ENCODE measurements at places on chromosomes 3 and 15.

- H3K27ac ChIP-seq, result no peak overlapping the region
- peaks cover 12% of the 10 kb centered on the region for H3K4me1 ChIP-seq
- H3K27me3 ChIP-seq, result no peaks in the 10 kb centered on the region
- peaks cover 17% of the 10 kb centered on the region for H3K36me3 ChIP-seq
- no peak for DNase-seq
- H3K4me3 ChIP-seq, result no peak overlapping the region
Observed at GRCh38 chr15:29731865-29732264, 90.4 kb downstream of the TJP1 start.

- H3K27ac ChIP-seq, result no peak overlapping the region
- H3K4me1 ChIP-seq, result peaks cover 3% of the 10 kb centered on the region
- no peaks in the 10 kb centered on the region for H3K27me3 ChIP-seq
- H3K36me3 ChIP-seq, result peaks cover 26% of the 10 kb centered on the region
Observed at GRCh38 chr15:49031804-49032203, 14.4 kb downstream of the SECISBP2L start.

- no peak overlapping the region for H3K27ac ChIP-seq
- DNase-seq, result no peak
- no peak overlapping the region for H3K4me3 ChIP-seq
- H3K36me3 ChIP-seq, result no peaks in the 10 kb centered on the region
- no peaks in the 10 kb centered on the region for H3K4me1 ChIP-seq
- H3K27me3 ChIP-seq, result no peaks in the 10 kb centered on the region
Observed at GRCh38 chr3:19250959-19251610, 102.8 kb downstream of the KCNH8 start.

DNA sequence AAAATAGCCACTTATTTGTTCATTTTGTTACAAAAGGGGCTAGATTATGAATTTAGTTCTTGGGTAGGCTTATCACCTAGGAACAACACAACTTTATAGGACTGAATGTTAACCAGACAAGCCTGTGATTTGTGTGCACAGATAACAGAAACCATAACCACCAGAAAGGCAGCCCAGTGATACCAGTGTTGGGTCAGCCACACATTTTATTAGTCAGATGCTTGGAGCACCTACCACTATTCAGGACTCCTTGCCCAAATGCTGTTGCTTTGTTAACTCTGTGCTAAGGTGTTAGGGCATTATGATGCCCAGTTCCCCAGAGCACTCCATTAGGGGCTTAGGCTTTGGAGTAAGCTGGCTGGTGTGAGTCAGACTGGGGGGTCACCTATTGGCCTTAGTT lies 22.5 kb downstream of the PLCL2 start:
- no peak overlapping the region for H3K4me3 ChIP-seq
- no peak for DNase-seq
- no peak overlapping the region for H3K27ac ChIP-seq
- peaks cover 52% of the 10 kb centered on the region for H3K4me1 ChIP-seq
- no peaks in the 10 kb centered on the region for H3K36me3 ChIP-seq

- DNase-seq, result no peak
- H3K4me1 ChIP-seq, result no peaks in the 10 kb centered on the region
- no peak overlapping the region for H3K4me3 ChIP-seq
Observed at GRCh38 chr15:36130641-36131310, 448.6 kb upstream of the CDIN1 start.

DNA sequence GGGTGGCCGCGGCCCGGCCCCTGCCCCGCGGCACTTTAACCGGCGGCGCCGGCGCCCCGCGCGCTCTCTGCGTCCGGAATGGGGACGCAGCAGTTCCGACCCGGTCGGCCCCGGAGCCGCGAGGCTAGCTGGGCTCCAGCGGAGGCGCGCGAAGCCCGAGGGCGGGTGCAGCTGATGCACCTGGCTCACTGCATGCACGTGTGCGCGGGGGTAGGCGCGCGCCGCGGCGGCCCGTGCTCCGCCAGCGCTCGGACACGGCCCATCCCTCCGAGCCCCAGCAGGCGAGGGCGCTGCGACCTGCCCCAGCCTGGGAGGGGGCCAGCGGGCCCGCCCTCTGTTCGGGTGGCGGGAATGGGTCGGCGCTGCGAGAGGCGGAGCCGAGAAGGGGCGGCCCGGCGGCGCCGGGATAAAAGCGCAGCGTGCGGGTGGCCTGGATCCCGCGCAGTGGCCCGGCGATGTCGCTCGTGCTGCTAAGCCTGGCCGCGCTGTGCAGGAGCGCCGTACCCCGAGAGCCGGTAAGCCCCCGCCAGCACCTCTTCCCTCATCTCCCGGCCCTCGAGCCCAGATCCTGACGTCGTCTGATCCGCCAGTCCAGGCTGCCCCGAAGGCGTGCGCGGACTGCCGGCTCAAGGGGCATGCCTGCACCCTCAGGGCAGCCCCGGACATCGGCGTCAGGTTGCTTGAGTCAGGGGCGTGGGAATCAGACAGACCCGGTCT lies at the start of the genes CHDH and IL17RB:
TSS of gene CHDH (minus strand) at position 286 of the 717 bp plus-strand sequence. CDS start 22,411 bp downstream, outside the sequence.
TSS of gene IL17RB (plus strand) at position 435 of the 717 bp plus-strand sequence. CDS start at position 456, 21 bp downstream.
- peak within 1 kb of the TSS; percentile 82 for H3K4me3 ChIP-seq
- peaks cover 3% of the 10 kb centered on the region for H3K4me1 ChIP-seq
- no peaks in the 10 kb centered on the region for H3K27me3 ChIP-seq
- no peaks in the 10 kb centered on the region for H3K36me3 ChIP-seq
- no peak for DNase-seq

DNA sequence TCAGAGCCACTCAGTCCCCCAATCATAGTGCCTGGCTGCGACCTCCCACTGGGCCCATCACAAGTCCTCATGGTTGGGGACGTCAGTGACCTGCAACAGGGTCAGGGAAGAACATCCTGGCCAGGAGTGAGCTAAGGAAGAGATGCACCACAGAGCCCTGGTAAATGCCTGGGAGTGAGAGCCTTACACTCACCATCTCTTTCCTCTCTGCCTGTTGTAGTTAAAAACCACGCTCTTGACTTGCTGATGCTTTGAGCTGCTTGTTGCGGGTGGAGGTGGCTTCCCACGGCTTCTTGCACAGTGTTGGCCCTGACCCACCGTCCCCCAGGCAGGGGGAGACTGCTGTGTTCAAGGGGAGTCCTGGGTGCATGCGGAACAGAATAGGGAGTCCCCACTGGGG lies 91.1 kb upstream of the RGMA start:
- no peaks in the 10 kb centered on the region for H3K27me3 ChIP-seq
- no peak overlapping the region for H3K27ac ChIP-seq
- H3K36me3 ChIP-seq, result no peaks in the 10 kb centered on the region
- no peak for DNase-seq

DNA sequence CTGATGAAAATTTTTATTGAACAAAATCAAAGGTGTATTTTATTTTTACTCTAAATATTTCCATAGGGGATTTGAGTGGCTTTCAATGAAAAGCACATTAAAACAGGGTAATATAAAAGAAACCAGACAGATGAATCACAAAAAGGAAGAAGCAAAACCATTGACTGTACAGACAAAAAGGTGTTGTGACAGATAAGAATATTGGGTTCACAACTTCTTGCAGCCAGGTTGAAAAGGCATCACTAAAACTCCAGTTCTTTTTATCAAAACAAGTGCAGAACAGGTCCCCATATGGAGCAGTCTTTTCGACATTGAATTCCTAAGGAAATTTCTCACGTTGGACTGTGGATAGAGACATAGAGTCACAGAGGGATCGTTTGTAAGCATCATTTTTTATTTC lies 53.8 kb downstream of the AGTR1 start:
- DNase-seq, result no peak
- no peak overlapping the region for H3K4me3 ChIP-seq
- no peaks in the 10 kb centered on the region for H3K36me3 ChIP-seq
- H3K27ac ChIP-seq, result no peak overlapping the region
- H3K27me3 ChIP-seq, result no peaks in the 10 kb centered on the region

- H3K4me1 ChIP-seq, result peaks cover 8% of the 10 kb centered on the region
- peak within 1 kb of the TSS; percentile 82 for H3K27ac ChIP-seq
- H3K27me3 ChIP-seq, result no peaks in the 10 kb centered on the region
- no peaks in the 10 kb centered on the region for H3K36me3 ChIP-seq
- peak within 1 kb of the TSS; percentile 87 for H3K4me3 ChIP-seq
Observed at GRCh38 chr3:41961751-41962679, at the start of gene ULK4. ULK4 (minus strand) TSS chr3:41962103; CDS start chr3:41954759, 7,344 bp downstream.

- no peaks in the 10 kb centered on the region for H3K27me3 ChIP-seq
- H3K36me3 ChIP-seq, result no peaks in the 10 kb centered on the region
- no peak for DNase-seq
- no peak overlapping the region for H3K4me3 ChIP-seq
- no peak overlapping the region for H3K27ac ChIP-seq
Observed at GRCh38 chr3:98099848-98100247, 12.9 kb downstream of the OR5AC2 start.

DNA sequence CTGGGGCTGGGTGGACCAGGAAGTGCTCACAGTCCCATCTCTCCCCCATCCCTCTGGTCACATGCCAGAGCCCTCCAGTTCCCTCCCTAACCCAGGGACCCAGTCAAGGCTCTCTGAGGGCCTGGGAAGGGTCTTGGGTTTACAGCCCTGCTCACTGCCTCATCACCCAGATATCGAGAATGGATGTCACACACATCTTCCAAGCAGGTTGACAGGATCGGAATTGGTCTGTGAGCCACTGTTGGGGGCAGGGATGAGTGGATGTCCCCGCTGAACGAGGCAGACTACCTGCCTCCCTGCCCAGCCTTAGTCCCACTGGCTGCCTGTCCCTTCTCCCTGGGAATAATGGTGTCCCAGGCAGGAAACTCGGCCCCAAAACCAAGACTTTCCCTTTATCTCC lies 20.0 kb upstream of the GOLGA6C start:
- H3K4me3 ChIP-seq, result no peak overlapping the region
- H3K27ac ChIP-seq, result no peak overlapping the region
- no peaks in the 10 kb centered on the region for H3K36me3 ChIP-seq
- no peaks in the 10 kb centered on the region for H3K27me3 ChIP-seq

DNA sequence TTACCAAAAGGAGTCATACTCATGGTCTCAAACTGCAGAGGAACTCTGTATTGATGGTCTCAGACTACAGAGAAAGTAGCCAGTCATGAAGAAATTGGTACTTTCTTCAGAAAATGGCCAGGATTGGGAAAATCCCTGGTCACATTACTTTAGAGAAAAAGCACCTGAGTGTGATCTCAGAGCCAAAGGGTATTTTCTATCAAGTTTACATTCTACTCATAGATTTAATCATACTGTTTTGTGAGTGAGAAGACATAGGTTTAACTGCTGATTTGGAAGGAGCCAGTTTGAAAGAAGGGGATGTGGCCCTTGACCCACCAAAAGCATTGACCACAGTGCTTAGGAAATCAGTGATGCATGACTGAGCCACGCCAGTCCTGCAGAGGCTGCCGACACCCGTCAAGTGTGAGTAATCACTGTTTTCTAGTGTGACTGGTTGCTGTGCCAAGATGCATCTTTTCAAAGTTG lies 203.6 kb downstream of the AKAP13 start:
- no peak overlapping the region for H3K27ac ChIP-seq
- H3K4me3 ChIP-seq, result peak overlapping the region; percentile 68
- H3K27me3 ChIP-seq, result no peaks in the 10 kb centered on the region
- no peak for DNase-seq
- peaks cover 68% of the 10 kb centered on the region for H3K4me1 ChIP-seq

GRCh38 chr15:73239564-73240215 lies 129.1 kb downstream of the HCN4 start:
- H3K27me3 ChIP-seq, result no peaks in the 10 kb centered on the region
- DNase-seq, result no peak
- H3K27ac ChIP-seq, result no peak overlapping the region
- H3K4me1 ChIP-seq, result no peaks in the 10 kb centered on the region
- peaks cover 5% of the 10 kb centered on the region for H3K36me3 ChIP-seq

DNA sequence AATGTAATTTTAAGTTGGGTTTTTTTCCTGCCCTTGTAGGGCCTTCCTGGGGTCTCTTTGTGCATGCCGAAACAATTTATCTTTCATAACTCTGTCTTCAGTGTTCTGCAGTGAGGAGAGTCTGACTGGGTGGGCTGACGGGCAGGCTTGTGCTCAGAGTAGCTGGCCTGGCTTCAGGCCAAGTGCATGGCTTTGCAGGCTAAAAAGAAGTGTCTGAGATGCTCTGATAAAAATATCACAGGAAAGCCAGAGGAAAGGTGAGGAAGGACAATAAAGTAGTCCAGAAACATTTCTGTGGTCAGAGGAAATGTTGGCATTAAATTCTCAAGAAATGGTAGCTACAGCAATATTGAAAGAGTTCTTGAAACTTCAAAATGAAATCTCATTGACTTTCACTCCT lies 25.5 kb downstream of the ST3GAL6 start:
- no peaks in the 10 kb centered on the region for H3K27me3 ChIP-seq
- H3K4me1 ChIP-seq, result peaks cover 24% of the 10 kb centered on the region
- H3K36me3 ChIP-seq, result no peaks in the 10 kb centered on the region

DNA sequence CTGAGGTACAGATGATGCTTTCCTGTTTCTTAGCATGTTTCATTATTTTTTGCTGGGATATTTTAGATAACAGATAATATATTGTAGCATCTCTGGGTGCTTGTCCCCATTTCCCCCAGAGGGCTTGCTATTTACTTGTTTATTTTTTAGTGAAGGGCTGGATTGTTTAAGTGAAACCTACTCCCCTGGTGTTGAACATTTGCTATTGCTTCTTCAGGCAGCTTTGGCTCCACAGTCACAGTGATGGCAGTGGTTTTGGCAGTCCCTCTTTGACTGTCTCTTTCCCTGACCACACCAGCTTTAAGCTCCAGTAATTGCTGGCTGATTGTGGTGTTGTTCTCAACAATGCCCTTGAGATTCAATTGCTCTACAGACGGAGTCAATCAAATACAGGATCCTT lies 128.9 kb downstream of the KLF13 start:
- H3K4me3 ChIP-seq, result no peak overlapping the region
- no peak for DNase-seq
- H3K27me3 ChIP-seq, result no peaks in the 10 kb centered on the region
- H3K4me1 ChIP-seq, result peaks cover under 1% of the 10 kb centered on the region

DNA sequence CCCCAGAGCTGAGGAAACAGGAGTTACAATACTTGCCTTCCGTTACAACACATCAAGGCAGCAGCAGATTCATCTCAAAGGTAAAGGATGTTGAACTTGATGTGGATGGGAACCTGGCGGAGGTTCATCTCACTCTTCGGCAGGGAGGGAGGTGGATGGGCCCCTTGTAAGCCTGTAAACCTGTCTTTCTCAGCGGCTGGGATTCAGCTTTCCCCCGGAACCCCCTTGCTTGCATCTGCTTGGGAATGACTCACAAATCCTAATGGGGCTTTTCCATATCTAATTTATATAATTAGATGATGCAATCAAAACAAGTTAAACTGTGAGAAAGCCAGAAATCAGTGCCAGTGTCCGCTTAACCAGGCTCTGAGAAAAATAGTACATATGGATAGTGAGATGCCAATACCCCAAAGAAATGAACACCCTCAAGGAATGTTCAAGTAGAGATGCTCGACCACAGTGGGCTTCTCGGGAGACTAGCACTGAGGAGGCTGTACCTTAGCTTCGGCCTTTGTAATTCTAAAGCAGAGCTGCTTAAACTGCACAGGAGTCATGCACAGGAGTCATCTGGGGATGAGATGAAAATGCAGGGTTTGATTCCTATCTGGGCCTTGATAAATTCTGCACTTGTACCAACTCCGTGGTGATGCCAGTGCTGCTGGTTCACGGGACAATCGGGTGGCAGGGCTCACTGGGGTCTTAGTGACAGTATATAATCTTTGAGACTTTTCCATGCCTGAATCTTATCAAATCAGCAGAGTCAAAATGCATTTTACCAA lies 2.2 kb upstream of the FAM240A start:
- no peaks in the 10 kb centered on the region for H3K36me3 ChIP-seq
- DNase-seq, result no peak
- no peaks in the 10 kb centered on the region for H3K4me1 ChIP-seq
- H3K4me3 ChIP-seq, result no peak overlapping the region
- H3K27ac ChIP-seq, result no peak overlapping the region
- H3K27me3 ChIP-seq, result no peaks in the 10 kb centered on the region

- no peaks in the 10 kb centered on the region for H3K4me1 ChIP-seq
- no peaks in the 10 kb centered on the region for H3K36me3 ChIP-seq
- DNase-seq, result no peak
- H3K4me3 ChIP-seq, result no peak overlapping the region
- no peak overlapping the region for H3K27ac ChIP-seq
- no peaks in the 10 kb centered on the region for H3K27me3 ChIP-seq
Observed at GRCh38 chr3:21154911-21155310, 596.1 kb downstream of the ZNF385D start.

- no peaks in the 10 kb centered on the region for H3K4me1 ChIP-seq
- H3K4me3 ChIP-seq, result no peak overlapping the region
- H3K27me3 ChIP-seq, result no peaks in the 10 kb centered on the region
- DNase-seq, result no peak
Observed at GRCh38 chr3:9266716-9267115, 17.3 kb upstream of the SRGAP3 start.

Measured in thoracic aorta (tissue), 2 donors.